Epithelial cell of esophagus (primary cell): ENCODE measurements at places on chromosomes 4 and X.
A peak's percentile ranks its signal among the peaks of the same experiment; 100 is the strongest.

- no peak for DNase-seq
Measured at GRCh38 chrX:32448320-32448719, 763.0 kb downstream of the DMD start.

DNA sequence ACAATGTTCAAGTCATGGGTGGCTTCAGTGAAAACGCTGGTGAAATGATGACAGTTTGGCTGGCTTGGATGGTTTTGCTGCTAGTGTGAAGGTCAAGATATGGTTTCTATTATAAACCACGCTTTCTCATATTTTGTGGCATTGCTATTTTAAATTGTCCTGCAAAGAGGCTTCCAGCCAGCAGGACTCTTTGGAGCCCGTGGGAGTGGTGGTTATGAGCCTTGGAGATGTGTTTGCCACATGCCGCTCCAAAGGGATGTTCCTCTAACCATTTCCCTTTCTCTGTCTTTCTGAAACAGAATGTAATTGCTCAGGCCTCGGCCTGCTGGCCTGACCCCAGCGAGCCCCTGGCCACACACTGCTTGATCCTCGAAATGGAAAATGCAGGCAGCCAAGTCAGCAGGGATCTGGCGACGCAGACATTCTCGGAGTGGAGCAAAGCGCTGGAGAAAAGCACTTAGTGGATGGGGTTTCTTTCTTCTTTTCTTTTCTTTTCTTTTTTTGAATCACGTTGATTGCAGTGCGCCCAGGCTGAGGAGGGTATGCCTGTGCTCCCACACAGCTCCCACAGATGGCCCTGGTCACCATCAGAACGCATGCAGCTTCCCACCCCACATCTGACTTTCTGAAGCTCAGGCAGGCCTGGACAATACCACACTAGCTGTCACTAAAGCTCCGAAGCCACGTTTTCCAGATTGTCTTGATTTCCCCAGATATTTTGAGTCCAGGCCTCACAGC is 114.0 kb downstream of the ENPP6 start:
- DNase-seq = no peak

DNA sequence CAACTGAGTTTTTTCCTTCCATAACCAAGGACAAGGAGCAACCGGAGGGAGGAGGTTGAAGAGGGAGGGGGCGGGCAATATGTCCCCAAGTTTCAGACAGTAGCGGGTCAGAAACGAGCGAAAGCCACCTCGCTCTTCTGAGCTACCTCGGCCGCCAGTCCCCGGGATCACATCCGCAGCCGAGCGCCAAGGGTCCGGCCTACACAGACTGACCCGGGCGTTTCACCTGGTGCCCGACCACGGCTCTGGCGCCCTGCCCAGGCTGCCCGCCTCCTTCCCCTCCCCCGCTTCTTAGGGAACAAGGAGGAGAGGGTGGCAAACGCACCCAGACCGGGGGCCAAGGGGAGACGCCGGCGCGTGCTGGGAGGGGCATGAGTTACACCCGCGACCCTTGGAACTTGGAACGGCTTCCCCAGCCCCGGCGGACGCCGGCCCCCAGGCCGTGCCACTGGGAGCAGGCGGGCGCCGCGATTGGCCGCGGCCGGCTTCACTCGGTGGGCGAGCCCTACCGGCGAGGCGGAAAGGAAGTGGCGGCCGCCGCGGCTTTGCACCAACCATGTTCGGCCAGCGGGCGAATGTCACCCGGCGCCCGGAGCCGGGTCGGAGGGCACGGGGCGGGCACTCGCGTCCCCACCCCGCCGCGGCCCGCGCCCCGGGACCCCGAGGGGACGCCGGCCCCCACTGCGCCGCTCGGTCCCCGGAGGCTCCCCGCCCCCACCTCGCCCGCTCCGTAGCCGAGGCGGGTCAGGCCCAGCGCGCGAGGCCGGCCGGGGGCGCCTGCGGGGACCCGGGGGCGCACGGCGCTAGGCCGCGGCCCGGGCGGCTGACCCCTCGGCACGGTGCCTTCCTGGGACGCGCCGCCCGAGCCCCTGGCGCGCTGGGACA is 1.5 kb downstream of the IRF2 start:
- DNase-seq = peak; percentile 68

DNA sequence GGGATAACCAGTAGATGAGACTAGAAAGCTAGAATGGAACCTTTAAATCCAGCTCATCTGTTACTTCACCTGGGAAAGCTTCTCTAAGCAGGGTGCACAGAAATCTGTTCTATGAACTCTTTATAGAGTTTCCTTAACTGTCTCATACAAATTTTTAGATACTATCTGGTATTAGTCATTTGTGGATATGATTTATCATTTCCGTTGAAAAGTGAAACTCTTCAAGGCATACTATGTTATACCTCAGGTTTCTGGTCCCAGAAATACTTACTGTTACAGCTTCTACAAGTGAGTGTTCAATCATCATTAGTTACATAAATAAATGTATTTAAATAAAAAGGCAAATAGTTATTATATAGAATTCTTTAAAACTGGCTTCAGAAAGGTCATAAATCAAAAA is 298.3 kb upstream of the AGA start:
- peak; percentile 21 for DNase-seq

DNA sequence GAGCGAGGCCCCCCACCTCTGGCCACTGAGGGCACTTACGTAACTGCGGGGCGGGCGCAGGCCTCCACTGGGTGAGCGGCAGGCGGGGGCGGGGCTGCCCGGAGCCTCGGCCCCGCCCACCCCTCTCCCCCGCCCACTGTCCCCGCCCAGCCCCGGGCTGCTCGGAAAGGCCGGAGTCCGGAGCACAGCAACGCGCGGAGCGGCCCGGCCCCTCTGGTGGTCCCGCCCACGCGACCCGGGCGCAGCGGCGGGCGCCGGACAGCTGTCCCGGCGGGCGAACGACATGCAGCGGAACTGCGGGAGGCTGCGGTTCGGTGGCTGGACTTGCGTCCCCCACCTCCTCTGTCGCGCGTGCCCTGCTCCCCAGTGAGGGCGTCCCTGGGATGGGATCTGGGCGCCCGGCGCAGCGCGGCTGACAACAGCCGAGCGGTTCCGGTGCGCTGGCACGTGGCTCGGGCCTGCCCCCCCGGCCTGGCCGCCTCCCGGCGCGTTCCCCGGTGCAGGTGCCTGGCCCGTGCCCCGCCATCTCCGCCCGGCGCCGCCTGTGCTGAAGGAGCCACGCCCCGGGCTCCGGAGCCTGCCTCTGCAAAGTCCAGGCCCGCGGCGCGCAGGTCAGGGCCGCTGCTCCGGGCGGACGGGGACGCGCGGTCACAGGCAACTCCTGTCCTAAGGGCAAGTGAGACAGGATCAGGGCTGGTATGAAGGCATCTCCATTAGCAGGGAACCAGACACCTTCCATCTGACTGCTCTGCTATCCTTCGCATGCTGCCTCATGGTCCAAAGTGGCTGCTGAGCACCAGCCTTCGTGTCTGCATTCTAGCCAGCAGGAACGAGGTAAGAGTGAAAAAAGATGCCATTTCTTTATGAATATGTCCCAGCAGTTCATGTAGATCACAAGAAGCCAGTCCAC is 21.8 kb upstream of the JAKMIP1 start:
- DNase-seq = peak; percentile 5
